ENCODE measurements at places on chromosomes 5 and 9.

- DNase-seq = no peak
Measured at GRCh38 chr9:22211588-22212360, 202.7 kb upstream of the CDKN2B start.

- no peak for DNase-seq
Measured at GRCh38 chr9:91391412-91391811, 29.7 kb upstream of the AUH start.

GRCh38 chr5:56211298-56211865 lies 21.7 kb downstream of the ANKRD55 start:
- DNase-seq = no peak

DNA sequence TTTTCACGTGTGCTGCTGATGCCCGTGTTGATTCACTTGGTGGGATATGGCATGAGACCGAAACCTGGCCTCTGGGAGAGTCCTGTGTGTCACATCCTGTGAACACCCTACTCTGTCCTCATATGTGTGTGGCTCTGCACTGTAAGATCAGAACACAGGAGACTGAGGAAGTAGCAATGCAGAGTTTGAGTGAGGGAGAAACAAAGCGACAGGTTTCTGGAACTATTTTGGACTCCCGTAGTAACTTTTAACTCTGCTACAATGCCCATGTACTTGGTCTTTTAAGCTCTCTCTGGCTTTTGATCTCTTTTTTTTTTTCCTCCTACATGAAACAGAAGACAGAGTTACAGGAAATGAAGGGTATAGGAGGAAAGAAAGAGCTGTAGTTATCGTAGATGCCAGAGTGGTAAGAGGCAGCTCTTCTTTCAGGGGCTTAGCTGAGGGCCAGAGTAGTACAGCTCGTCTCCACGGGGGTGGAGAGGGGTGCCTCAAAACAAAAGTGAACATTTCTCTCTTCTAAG lies 26.6 kb downstream of the GRAMD2B start:
- DNase-seq = no peak

- no peak for DNase-seq
Measured at GRCh38 chr9:117696154-117696553, 8.0 kb upstream of the TLR4 start.

- DNase-seq = no peak
Measured at GRCh38 chr5:81154725-81155124, 78.4 kb upstream of the CKMT2 start.

Measured in ecto neural progenitor cell (in vitro differentiated cells).